ENCODE measurements at places on chromosomes 7 and 10. TPM values are rescaled to one million over a fixed set of nuclear protein-coding genes. Genes with fewer than 3 reads are reported as not detected.
A peak's percentile ranks its signal among the peaks of the same experiment; 100 is the strongest.

FAM13C gene
- total RNA-seq = 0.18 TPM

DNA sequence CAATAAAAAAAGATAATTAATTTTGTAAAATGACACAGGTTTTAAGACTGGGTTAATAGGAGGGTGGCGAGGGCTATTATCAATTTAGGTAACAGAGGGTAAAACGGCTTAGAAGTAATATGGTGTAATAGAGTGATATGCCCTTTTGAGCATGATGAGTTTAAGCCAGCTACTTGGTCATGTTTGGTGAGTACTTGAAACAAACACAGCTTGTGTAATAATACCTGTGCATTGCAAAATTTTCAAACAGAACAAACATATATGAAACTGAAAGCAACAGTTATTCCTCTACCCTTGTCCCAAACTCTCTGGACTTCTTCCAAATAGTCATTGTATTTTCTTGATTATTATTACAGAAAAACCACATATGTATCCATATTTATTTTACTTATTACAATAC lies 241.7 kb downstream of the MAGI2 start:
- DNase-seq = no peak

DNA sequence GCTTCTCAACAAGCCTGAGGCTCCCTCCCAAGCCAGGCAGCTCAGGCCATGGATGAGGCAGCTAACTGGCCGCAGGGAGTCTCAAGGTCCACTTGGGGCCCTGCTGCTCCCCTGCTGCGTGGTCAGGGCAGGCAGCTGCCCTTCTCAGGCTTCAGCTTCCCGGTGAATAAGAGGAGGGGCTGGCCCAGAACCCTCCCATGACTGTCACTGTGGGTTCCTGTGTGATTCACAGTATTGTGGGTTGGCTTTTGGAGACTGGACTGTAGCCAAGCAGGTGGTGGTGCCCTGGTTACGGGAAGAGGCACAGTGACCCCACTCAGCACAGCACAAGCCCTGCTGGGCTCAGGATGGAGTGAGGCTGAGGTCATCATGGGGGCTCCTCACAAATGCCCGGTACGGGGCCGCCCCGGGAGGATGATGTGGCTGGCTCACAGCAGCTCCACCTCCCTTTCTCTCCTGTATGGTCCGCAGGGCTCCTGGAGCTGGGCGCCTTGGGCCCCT lies 189.8 kb downstream of the HECW1 start:
- peak; percentile 71 for DNase-seq

DNA sequence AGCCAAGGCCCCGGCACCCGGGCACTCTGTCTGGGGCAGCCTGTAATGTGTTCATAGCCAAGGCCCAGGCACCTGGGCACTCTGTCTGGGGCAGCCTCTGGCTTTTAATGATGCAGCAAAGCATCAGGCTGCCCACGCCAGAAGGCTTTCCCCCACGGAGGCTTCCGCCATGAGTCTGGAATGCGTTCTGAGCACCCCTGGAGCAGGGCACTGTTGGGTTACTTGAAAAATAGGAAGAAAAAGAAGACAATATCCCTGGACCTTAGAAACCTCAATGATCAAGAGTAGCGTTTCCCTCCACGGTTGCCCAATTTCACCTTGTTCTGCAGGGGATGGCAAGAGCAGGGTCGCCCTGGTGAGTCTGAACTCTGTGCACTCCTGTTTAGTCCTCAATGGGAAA lies 565.0 kb downstream of the PTPRN2 start:
- DNase-seq = no peak

TMEM130 gene
- total RNA-seq = not detected

LRIT2 gene
- not detected for total RNA-seq

GRCh38 chr10:129174232-129175014 lies 292.6 kb upstream of the MGMT start:
- DNase-seq = no peak

- DNase-seq = no peak
Measured at GRCh38 chr10:104563548-104563947, 77.5 kb upstream of the SORCS3 start.

GRCh38 chr10:100993986-100994708 lies 5.5 kb upstream of the LZTS2 start:
- DNase-seq = no peak

DNA sequence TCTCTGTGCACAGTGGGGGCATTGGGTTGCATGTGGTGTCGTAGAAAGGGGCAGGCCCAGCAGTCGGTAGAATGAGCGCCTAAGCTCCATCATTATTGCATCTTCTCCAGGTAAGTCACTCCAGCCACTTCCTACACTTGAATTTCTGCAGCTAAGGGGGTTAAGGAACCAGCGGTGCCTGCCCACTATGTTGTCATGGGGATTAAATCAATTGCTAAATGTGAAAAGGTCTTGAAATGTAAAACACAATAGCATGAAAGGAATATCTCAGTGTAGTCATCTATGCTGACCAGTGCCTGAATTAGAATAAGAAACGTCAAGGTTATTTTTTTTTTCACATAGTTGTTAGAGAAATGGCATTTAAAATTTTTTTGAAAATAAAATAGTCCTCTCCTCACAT lies 15.2 kb upstream of the CELF2 start:
- no peak for DNase-seq

DNA sequence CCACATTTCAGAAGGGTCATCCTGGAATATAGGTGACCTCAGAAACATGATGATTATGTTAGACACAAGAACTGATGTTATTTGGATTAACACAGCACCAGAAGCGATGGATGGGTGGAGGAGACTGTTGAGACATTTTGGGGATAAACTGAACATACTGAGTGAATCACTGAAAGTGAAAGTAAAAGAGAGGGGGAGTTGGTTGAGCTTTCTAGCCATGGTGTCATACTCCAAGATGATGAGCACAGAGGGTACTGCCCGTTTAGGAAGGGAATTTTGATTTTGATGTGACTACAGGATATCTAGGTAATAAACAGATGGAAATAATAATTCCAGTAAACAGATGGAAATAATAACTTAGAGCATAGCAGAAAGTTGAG lies 248.0 kb upstream of the NPY start:
- no peak for DNase-seq

FAM25A gene
- not detected for total RNA-seq

PMPCB gene
- 94.8 TPM for total RNA-seq

DNA sequence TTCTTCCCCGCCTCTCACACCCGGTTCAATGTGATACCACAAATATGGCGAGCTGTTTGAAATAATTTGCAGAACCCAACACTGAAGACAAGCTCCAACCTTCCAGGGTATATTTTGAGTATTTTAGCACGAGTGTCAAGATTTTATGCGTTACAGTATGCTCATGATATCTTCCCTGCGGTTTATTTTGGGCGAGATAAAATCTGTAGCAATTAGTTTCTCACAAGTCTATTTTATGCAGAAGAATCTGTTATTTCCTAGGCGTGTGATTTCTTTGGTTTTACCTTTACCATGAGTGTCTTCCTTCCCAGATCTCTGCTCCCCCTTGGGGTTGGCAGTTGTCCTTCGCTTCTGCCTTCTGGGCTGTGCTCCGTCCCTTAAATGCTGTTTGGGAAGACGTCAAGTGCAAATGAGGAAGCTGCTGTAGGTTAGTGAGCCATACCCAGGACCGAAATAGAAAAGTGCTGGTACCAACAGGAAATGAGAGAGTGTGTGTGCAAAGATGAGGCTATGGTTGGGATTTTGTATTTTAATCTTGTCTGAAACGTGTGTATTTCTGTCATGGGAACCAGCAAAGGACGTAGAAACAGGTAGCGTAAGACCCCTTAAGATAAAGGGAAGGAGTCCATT lies 299.8 kb downstream of the KLF6 start:
- no peak for DNase-seq

MAGI2 gene
- 0.16 TPM for total RNA-seq

CPA2 gene
- total RNA-seq = 0.23 TPM

GRCh38 chr10:104041891-104042535 lies 43.7 kb downstream of the COL17A1 start:
- DNase-seq = no peak

DNA sequence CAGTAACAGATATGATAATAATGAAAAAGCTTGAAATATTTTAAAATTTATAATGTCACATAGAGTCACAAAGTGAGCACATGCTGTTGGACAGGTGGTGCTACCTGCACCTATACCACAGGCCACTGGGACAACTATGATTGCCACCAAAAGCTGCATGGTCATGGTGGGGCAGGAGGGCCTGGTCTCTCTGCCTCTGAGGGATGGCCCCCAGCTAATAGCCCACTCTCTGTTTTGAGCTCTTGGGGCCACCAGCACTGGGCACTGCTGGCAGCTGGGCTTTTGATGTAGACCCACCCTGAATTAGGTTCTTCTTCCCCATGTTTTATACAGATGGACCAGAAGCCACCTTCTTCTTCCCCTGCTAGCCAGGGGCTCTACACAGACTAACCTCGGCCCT lies 265.4 kb downstream of the KCND2 start:
- DNase-seq = no peak

LYZL2 gene
- not detected for total RNA-seq

NEUROG3 gene
- not detected for total RNA-seq

DNA sequence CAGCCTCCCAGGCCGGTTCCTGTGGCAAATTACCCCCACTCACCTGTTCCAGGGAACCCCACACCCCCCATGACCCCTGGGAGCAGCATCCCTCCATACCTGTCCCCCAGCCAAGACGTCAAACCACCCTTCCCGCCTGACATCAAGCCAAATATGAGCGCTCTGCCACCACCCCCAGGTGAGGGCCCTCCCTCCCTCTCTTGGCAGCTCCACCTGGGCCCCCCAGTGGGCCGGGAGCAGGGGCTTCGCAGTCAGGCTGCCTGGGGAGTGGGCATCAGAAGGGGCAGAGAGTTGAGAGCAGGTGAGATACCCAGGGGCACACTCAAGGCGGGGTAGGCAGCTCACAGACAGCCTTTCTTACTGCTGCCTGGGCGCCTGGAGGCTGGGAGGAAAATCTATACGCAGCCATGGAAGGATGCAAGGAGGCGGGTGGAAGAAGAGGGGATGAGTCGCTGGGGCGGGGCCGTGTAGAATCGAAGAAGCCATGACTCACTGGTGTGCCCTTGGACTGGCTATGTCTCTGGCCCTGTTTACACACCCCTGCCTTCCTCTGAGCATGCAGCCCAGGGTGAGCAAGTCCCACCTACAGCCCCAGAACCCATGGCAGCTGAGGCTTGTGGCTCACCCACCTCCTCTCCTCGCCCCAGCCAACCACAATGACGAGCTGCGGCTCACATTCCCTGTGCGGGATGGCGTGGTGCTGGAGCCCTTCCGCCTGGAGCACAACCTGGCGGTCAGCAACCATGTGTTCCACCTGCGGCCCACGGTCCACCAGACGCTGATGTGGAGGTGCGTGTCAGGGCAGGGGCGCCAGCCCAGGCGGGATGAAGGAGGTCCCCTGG lies 48.6 kb upstream of the PPIF start:
- DNase-seq = no peak

DNA sequence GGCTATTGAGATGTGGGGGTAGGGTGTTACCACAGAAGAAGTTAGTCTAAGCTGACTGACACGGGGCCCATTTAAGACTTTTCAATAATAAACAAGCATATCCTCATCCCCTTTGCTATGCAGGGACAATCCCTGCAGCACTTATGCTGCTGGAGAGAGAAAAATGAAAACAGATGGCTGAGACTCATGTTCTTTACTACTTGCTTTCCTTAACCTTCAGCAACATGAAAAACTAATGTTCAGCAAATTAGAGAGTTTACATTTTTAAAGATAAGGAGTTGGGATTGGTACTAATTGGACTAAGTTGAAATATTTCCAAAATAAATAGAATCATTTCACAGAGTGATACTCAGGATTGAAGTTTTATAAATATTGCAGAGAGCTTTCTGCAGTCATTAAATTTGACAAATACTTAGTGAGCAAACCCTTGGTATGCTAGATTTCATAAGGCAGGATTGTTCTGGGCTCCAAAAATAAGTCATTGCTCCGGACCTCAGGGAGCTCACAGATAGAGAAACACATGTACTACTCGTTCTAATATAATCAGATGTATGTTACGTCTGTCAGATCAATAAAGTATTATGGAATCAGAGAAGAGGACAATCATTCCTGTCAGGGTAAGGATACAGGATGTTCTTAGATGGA lies 147.1 kb upstream of the LRRN3 start:
- DNase-seq = no peak

DNA sequence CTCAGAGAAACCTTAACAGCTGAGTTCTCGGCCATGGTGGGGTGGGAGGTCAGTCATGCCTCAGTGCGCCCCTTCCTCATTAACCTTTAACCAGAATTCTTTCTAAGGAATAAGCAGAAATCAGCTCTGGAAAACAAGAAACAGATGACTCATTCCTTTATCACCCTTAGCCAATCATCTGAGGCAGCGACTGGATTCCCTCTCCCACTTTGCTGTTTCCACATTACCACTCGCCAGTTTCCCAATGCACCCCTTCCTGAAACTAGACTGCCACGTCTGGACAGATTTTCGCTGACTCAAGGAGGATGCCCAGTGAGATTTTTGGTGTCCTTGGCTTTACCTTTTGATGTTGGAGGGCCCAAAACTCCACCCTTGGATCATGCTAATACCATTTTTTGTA lies 223.8 kb downstream of the PLXDC2 start:
- no peak for DNase-seq

DNA sequence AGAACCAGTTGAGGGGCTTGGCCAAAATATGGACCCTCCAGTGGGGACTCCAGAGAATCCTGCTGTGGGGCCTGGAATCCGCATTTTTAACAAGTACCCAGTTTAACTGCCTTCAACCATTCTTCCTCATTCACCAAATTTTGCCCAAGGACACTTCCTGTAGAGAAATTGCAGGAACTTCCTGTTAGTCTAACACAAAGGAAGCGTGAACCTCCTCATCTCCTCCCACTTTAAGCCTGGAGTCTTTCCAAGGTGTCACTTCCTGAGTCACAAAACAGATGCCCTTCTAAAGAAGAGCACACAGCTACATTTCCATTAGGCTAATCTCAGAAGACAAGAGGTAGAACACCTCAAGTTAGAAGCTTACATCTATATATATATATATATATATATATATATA lies 188.4 kb downstream of the PPP1R17 start:
- no peak for DNase-seq

GRCh38 chr7:28300488-28300887 lies 111.8 kb upstream of the CREB5 start:
- DNase-seq = no peak

- DNase-seq = no peak
Measured at GRCh38 chr7:142754681-142755575, 5.7 kb downstream of the PRSS1 start.

DNA sequence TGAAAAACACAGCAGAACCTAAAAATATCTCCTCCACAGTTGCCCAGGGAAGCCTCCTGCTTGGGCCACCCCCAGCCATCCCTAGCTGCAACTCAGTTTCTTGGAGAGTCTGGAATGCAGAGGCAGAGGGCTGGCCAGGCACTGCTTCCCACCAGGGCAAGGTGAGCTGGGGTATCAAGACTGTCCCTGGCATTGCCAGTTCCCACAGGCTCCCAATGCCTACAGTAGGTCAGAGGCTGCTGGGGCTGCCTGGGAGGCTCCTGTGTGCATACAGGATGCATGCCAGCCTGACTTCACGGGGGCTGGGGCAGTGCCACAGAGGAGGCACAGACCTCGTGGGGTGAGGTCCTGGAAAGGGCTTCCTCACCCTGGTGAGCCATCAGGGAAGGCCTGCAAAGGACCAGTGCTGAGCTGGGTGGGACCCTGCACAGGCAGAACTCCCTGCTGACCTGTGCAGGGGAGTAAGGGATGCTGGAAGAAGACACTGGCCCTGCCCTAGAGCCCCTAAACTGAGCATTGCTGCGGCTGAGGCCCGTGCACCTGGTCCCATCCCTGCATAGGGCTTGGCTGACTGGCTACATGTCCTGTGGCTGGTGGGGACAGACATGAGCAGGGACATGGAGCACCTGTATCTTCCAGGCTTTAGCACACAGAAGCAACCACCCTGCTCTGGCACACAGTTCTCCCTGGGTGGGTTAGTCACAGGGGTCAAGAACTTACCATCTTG lies 121.9 kb upstream of the RET start:
- peak; percentile 26 for DNase-seq
